ENCODE measurements at places on chromosomes 2 and 18. TPM values are rescaled to one million over a fixed set of nuclear protein-coding genes. Genes with fewer than 3 reads are reported as not detected.

Gene NAT8
- not detected for total RNA-seq

Gene UNC80
- not detected for total RNA-seq

Gene AFF3
- 1.2 TPM for total RNA-seq

Gene DTNB
- 28.9 TPM for total RNA-seq

Gene PARD3B
- total RNA-seq, result 0.83 TPM

Gene HEATR5B
- 21.1 TPM for total RNA-seq

Gene GPBAR1
- total RNA-seq, result 1.8 TPM

Gene SIGLEC15
- not detected for total RNA-seq

Gene SAG
- total RNA-seq, result not detected
